ENCODE measurements at places on chromosomes 4 and X. TPM values are rescaled to one million over a fixed set of nuclear protein-coding genes. Genes with fewer than 3 reads are reported as not detected.

GRCh38 chrX:150352581-150352980 lies 10.5 kb upstream of the MAMLD1 start:
- H3K4me1 ChIP-seq: no peaks in the 10 kb centered on the region
- DNase-seq: no peak
- H3K27me3 ChIP-seq: peaks cover 1% of the 10 kb centered on the region
- no peak overlapping the region for H3K4me3 ChIP-seq

- no peaks in the 10 kb centered on the region for H3K36me3 ChIP-seq
- H3K27me3 ChIP-seq: no peaks in the 10 kb centered on the region
- no peak overlapping the region for H3K4me3 ChIP-seq
These were observed 204.9 kb downstream of the AASDH start for GRCh38 chr4:56182356-56182755.

GRCh38 chr4:74098427-74098994 lies 484 bp downstream of the CXCL2 start:
- H3K36me3 ChIP-seq: no peaks in the 10 kb centered on the region
- H3K27ac ChIP-seq: peak overlapping the region; percentile 76
- H3K4me1 ChIP-seq: peaks cover 5% of the 10 kb centered on the region
- H3K27me3 ChIP-seq: no peaks in the 10 kb centered on the region
- DNase-seq: peak; percentile 49

- H3K4me3 ChIP-seq: no peak overlapping the region
- H3K36me3 ChIP-seq: no peaks in the 10 kb centered on the region
- no peak overlapping the region for H3K27ac ChIP-seq
- H3K4me1 ChIP-seq: no peaks in the 10 kb centered on the region
- H3K27me3 ChIP-seq: no peaks in the 10 kb centered on the region
These were observed 371.3 kb downstream of the BMPR1B start for GRCh38 chr4:95129031-95129430.

- no peaks in the 10 kb centered on the region for H3K27me3 ChIP-seq
- no peaks in the 10 kb centered on the region for H3K36me3 ChIP-seq
- no peak for DNase-seq
- no peaks in the 10 kb centered on the region for H3K4me1 ChIP-seq
These were observed 362.4 kb downstream of the PPP3CA start for GRCh38 chr4:100984901-100985300.

DNA sequence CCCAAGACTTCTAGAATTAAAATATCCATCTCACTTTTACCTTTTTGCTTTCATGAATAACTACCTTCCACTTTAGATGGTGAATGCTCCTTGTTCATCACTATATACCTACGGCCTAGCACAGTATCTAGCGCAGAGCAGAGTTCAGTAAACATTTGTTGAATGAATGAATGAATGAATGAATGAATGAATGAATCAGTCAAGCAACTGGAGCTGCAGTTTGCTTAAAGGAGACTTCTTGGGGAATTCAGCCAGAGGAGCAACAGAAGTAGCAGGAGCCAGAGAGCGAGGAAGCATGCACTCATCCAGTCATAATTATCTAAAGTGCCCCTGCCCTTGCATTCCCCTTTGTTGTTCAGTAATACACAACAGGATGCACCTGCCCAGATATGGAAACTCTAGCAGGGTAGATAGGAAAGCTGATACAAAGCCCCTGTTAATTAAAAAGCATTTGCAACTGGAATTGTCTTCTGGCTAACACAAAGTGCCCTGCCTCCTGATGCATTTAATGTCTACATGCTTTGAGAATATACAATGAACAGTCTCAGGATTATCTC lies 103.0 kb upstream of the MBNL3 start:
- H3K36me3 ChIP-seq: no peaks in the 10 kb centered on the region
- no peak for DNase-seq
- no peak overlapping the region for H3K4me3 ChIP-seq
- no peak overlapping the region for H3K27ac ChIP-seq
- no peaks in the 10 kb centered on the region for H3K27me3 ChIP-seq

- no peaks in the 10 kb centered on the region for H3K36me3 ChIP-seq
- H3K4me3 ChIP-seq: no peak overlapping the region
- H3K27ac ChIP-seq: no peak overlapping the region
These were observed 25.9 kb upstream of the CLDN24 start for GRCh38 chr4:183348136-183348535.

- DNase-seq: no peak
- H3K4me3 ChIP-seq: no peak overlapping the region
- H3K4me1 ChIP-seq: peaks cover 26% of the 10 kb centered on the region
- peaks cover 5% of the 10 kb centered on the region for H3K36me3 ChIP-seq
- H3K27me3 ChIP-seq: no peaks in the 10 kb centered on the region
These were observed 34.9 kb downstream of the PDE5A start for GRCh38 chr4:119593698-119594097.

TFE3 gene
- 30.1 TPM for total RNA-seq

GRCh38 chrX:85503258-85504158 lies 124.0 kb upstream of the POF1B start:
- H3K36me3 ChIP-seq: no peaks in the 10 kb centered on the region
- DNase-seq: no peak
- no peak overlapping the region for H3K27ac ChIP-seq
- no peak overlapping the region for H3K4me3 ChIP-seq
- no peaks in the 10 kb centered on the region for H3K4me1 ChIP-seq

- no peaks in the 10 kb centered on the region for H3K4me1 ChIP-seq
- no peak overlapping the region for H3K27ac ChIP-seq
- no peaks in the 10 kb centered on the region for H3K36me3 ChIP-seq
- H3K27me3 ChIP-seq: no peaks in the 10 kb centered on the region
These were observed 6.8 kb upstream of the MSL3 start for GRCh38 chrX:11751261-11751660.

AR gene
- 15.3 TPM for total RNA-seq

DNA sequence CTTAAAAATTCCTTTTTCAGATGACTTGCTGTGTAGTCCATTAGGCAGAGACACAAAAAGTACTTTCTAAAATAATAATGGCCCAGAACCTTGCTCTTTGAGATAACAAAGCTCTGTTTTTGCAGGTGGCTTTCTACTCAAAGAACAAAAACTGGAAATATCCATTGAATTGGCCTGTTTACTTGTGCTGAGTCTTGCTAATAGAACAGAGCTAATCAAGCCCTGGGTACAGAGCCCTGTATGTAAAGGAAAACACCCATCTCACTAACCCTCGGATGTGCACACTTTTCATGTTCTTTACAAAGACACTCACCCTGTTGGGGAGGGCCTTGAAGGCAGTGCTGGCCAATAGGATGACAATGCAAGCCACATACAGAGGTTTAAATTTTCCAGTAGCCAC lies 27.0 kb upstream of the LNX1 start:
- H3K27me3 ChIP-seq: no peaks in the 10 kb centered on the region
- no peaks in the 10 kb centered on the region for H3K4me1 ChIP-seq
- no peak for DNase-seq
- no peaks in the 10 kb centered on the region for H3K36me3 ChIP-seq
- H3K4me3 ChIP-seq: no peak overlapping the region

GRCh38 chr4:26238426-26238777 lies 82.4 kb upstream of the RBPJ start:
- H3K4me1 ChIP-seq: peaks cover 13% of the 10 kb centered on the region
- DNase-seq: no peak
- peak overlapping the region; percentile 46 for H3K27ac ChIP-seq
- no peaks in the 10 kb centered on the region for H3K36me3 ChIP-seq
- no peaks in the 10 kb centered on the region for H3K27me3 ChIP-seq

DNA sequence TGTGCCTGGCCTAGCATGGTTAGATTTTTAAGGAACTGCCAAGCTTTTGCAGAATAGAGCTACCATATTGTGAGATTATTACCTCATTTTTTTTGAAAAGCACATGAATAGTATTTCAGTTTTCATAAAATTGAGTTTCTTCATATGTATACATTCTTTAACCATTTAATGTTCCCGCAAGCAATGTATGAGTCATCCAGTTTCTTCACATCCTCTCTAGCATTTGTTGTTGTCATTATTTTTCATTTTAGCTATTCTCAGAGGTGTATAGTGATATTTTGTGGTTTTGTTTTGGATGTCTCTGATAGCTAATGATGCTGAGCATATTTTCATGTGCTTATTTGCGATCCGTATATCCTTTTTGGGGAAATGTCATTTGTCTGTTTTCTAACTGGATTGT lies 74.9 kb downstream of the GLUD2 start:
- H3K4me1 ChIP-seq: no peaks in the 10 kb centered on the region
- H3K27ac ChIP-seq: no peak overlapping the region
- H3K27me3 ChIP-seq: no peaks in the 10 kb centered on the region
- H3K36me3 ChIP-seq: no peaks in the 10 kb centered on the region
- DNase-seq: no peak

- no peak for DNase-seq
- no peaks in the 10 kb centered on the region for H3K4me1 ChIP-seq
- no peak overlapping the region for H3K4me3 ChIP-seq
- H3K27me3 ChIP-seq: no peaks in the 10 kb centered on the region
- no peak overlapping the region for H3K27ac ChIP-seq
These were observed 120.3 kb downstream of the EFHC2 start for GRCh38 chrX:44223150-44223549.

GRCh38 chr4:37821953-37822605 lies 4.4 kb upstream of the PGM2 start:
- H3K27me3 ChIP-seq: no peaks in the 10 kb centered on the region
- H3K36me3 ChIP-seq: no peaks in the 10 kb centered on the region
- peaks cover 5% of the 10 kb centered on the region for H3K4me1 ChIP-seq
- no peak overlapping the region for H3K4me3 ChIP-seq
- no peak overlapping the region for H3K27ac ChIP-seq

- no peak overlapping the region for H3K4me3 ChIP-seq
- no peaks in the 10 kb centered on the region for H3K27me3 ChIP-seq
These were observed 17.1 kb downstream of the SLC34A2 start for GRCh38 chr4:25672756-25673155.

- H3K36me3 ChIP-seq: no peaks in the 10 kb centered on the region
- no peaks in the 10 kb centered on the region for H3K27me3 ChIP-seq
- H3K4me3 ChIP-seq: no peak overlapping the region
- no peak overlapping the region for H3K27ac ChIP-seq
- DNase-seq: no peak
These were observed 12.3 kb upstream of the RAP2C start for GRCh38 chrX:132231587-132231986.

DNA sequence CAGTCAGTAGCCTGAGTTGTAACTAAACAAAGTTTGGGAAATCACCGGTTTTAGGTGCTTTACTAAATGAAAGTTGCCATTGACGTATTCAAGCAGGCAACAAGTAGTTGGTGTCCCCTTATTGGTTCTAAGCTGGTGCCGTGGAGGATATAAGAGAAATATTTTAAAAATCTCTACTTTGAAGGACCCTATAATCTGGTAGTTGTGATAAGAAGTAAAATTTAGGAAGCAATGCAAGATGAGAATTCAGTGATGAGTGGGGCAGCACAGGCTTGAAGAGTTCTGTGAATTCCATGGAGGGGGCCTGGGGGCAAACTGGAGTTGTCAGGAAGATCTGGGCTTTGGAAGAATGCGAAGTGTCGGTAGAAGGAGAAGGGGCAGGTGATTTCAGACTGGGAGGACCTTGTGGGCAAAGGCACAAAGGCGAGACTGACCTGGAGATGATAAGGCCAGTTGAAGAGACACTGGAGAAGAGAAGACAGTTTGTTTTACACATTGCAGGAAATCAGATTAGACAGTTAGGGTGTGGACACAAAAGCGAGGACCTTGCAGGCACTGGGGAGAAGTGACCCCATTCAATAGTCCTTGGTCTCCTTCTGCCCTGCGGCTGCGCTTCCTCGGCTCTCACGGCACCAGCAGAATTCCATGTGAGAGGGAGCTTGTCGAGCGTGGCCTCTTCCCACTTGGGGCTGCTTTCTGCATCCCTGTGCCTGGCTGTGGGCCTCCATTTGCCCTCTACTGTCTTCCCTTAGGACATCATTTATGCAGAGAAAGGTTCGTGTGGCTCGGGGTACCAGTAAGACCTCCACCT lies 1.3 kb downstream of the RHOH start:
- no peaks in the 10 kb centered on the region for H3K4me1 ChIP-seq
- DNase-seq: no peak
- peak overlapping the region; percentile 32 for H3K4me3 ChIP-seq
- peaks cover 5% of the 10 kb centered on the region for H3K27me3 ChIP-seq

TAPT1 gene
- 46.9 TPM for total RNA-seq

ZNF711 gene
- 0.37 TPM for total RNA-seq

ASB12 gene
- 36.3 TPM for total RNA-seq

SCRG1 gene
- total RNA-seq: 0.19 TPM

DNA sequence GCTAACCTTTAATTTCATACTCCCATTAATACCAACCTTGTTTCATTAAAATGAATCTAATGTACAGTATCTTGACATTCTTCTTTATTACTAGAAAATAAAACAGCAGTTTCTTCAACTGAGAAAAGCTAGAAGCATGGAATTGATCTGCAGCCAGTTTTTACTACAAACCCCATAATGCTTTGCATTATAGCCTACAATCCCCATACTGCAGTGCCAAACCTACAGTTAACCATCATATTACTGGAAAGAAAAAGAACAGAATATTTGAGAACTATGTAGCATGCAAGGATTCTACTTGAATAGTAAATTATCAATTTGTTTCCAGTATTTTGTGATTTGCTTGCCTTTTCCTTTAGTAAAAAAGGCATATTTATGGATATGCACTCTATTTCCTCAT lies 3.2 kb upstream of the IL1RAPL1 start:
- H3K27me3 ChIP-seq: peaks cover 24% of the 10 kb centered on the region
- no peaks in the 10 kb centered on the region for H3K4me1 ChIP-seq
- H3K36me3 ChIP-seq: no peaks in the 10 kb centered on the region

GPR78 gene
- not detected for total RNA-seq

DNA sequence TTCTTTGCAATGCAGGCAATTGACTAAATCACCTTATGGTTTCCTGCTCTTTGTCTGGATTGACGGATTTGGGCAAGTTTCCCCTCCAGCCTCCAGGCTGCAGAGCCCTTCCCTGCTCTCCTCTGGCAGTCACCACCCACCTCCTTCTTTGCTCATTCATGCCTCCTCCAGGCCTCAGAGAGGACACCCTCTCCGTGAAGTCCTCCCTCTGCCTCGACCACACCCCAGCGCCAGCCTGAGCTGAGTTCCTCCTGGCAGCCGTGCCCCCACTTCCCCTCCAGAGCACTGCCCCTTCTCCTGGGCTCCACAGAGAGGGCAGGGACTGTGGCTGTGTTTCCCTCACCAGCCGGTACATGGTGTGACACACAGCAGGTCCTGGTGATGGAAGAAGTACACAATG lies 53.7 kb downstream of the DCTD start:
- H3K4me1 ChIP-seq: no peaks in the 10 kb centered on the region
- no peaks in the 10 kb centered on the region for H3K36me3 ChIP-seq
- H3K27ac ChIP-seq: no peak overlapping the region
- H3K27me3 ChIP-seq: no peaks in the 10 kb centered on the region
- DNase-seq: no peak

DNA sequence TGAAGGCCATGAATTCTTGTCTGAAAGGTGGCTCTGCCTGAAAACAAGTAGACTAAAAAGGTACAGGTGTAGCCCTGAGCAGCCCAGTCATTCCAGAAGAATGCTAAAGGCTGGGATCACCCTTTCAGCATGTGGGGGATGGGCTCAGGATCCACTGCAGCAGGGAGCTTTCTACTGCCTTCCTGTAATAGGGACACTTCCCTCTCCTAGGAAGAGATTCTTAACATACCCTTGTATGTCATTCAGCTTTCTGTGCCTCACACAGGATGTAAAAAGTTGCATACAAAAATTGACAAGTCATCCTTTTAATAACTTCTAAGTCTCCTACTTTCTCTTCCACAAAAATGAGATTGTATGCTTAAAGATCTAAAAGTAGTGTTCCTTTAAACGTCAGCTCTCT lies 123.3 kb downstream of the ZNF518B start:
- no peaks in the 10 kb centered on the region for H3K36me3 ChIP-seq
- no peak for DNase-seq
- no peak overlapping the region for H3K27ac ChIP-seq
- peaks cover 12% of the 10 kb centered on the region for H3K27me3 ChIP-seq
- no peaks in the 10 kb centered on the region for H3K4me1 ChIP-seq
- no peak overlapping the region for H3K4me3 ChIP-seq

All from psoas muscle (tissue), 8 donors.